ENCODE measurements at places on chromosomes 3 and 15.

GRCh38 chr3:188834349-188834748 lies 337.4 kb upstream of the TPRG1 start:
- DNase-seq: peak; percentile 20

- no peak for DNase-seq
These were observed 80.5 kb downstream of the STT3B start for GRCh38 chr3:31613177-31613576.

GRCh38 chr3:25365636-25366035 lies 62.4 kb upstream of the RARB start:
- no peak for DNase-seq

- no peak for DNase-seq
These were observed 517.6 kb upstream of the ROBO1 start for GRCh38 chr3:80285388-80285787.

GRCh38 chr3:9247361-9247940 lies 2.0 kb downstream of the SRGAP3 start:
- no peak for DNase-seq

DNA sequence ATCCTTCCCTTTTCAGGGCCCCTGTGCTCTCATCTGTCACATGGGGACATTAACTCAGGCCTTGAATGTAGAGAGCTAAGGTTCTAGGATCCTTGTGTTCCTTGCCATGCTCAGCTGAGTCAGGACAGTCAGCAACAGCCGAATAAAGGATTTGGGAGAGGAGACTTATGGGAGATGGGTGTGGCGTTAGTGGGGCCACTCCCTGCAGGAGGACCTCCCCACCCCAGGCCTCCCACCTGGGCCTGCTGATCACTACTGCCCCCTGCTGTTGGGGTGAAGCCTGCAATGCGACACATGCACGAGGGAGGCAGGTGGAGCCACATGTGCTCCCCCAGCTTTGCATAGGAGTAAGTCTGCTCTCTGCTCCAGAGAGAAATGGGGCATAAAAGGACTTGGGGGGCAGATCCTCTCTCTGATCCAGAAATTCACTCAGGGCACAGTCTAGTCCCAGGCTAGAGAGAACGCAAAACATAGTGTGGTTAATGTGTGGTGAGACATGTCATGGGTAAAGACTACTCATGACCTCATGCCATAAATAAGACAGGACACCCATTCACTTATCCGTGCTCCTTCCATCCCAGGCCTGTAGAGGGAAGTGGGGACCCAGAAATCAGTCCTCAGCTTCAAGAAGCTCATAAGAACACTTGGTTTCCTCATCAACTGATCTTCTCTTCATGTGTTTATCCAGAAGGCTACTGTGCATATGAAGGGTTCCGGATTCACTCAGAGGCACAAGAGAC lies 19.4 kb downstream of the RBP1 start:
- no peak for DNase-seq

DNA sequence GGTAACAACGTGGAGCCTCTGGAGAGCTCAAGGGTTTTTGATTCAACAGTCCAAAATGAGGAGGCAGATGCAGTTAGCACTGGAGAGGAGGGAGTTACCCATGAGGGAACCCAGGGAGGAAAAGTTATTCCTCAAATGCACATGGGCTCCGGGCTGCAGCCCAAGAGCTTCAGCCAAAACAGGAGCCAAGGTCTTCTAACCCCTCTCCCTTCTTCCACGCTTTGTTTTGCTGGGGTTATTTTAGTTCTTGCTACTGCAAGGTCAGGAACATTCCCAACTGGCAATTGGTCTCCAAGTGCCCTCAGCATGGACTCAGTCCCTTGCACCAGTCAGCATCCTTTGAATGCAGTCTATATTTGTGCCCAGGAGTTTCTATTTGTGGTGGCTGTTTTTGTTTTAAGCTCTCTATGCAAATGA lies 90.0 kb downstream of the TGFBR2 start:
- DNase-seq: no peak

DNA sequence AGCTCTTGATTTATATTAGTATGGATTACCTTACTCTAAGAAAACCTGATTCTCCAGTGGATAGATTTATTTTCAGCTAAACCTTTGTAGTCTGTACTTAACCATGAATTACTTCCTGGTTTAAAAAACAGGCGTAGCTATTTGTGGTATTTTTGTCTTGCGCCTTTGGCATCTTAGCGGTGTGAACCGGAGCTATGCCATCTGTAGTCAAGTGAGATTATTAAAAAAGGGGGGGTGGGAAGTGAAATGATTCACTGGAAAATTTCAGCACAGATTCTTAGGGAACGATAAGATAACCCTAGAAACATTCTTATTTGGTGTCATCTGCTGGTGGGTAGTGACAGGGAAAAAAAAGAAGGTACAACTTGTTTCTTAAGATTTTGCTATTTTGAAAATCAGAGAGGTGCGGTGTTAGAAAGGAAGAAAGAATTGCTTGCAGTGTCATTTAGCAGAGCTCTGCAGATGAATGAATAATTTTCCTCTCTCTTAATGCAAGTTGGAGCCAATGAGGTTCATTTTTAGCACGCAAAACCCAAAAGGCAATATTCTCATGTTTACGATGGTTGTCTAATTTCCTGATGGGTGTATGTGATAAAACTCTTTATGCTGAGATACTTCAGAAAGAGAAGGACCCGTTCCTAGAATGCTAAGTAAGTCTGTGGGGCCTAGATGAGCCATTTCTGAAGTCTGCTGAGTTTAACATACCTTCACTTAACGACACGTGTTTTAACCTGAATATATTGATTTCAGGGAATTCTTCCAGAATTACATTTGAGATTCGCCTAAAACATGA lies 44.0 kb downstream of the PSMD6 start:
- DNase-seq: no peak

- no peak for DNase-seq
These were observed 82.1 kb downstream of the LINGO1 start for GRCh38 chr15:77550301-77551251.

DNA sequence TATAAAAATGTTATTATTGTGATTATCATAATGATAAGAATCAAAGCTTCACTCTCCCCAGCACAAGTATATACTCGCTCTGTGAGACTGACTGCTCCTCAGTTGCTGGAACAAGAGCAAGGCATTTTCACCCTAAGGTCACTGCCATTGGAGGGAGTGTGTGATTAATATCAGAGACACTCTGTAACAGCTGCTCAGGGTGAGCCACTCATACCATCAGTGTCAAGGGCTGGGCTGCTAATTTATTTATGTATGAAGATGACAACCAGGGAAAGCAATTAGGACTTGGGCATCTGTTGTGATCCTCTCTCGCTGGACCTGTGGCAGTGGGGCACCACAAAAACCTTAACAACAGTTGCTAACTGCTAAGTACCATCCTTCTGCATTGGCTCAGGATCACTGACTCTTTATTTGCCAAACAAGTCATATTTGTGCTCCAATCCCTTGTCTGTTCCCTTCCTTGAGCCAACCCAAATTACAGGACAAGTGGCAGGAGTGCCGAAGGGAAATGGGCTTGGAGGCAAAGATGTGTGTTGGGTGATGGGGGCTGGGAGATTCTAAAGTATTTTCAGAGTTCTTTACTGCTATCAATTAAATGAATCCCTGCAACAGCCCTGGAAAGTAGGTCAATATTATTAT lies 297.5 kb upstream of the STT3B start:
- DNase-seq: no peak

DNA sequence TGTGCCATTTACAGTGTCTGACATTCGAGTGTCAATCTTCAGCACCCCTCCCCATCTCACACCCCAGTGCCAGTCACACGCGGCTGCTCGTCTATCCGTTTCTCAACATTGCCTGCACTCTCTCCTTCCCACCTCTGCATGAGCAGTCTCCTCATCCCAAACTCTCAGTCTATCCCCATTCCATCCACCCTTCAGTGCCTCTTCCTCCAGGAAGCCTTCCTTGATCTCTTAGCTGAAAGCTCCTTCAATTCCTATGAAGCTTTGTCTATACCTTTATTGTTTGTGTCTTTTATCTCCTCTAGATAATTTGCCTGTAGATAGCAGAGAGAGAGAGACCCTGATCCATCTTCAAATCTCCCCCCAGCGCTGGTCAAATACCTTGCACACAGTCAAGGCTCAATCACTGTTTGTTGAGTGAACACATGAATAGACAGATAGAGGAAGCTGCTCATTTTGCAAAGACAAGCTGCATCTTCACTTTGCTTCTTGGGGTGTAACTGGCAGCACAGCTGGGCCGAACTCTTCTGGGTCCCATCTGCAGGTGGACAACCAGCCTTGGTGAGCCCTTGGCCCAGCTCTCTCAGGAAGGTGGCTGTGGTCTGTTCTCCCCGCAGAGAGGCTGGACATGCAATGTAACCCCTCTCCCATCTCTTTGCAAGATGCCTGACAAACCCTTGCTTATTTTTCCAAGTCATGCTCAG lies 52.8 kb downstream of the ITGA11 start:
- DNase-seq: no peak

DNA sequence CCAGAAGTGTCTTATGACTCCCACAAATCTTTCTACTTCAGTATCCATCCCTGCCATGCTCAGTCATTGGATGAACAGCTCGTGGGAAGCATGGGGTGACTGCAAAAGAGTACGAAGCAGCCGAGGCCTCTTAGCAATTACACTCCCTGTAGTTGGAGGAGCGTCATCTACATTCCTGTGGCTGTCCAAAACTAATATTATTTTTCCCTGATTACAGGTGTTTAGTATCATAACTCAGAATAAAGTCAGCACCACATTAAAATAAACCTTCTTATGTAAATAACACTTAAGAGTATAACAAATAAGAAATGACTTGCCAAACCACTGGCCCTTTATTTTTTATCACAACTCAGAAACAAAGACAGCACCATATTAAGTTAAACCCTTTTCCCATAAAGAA lies 141.5 kb downstream of the PLOD2 start:
- no peak for DNase-seq

- DNase-seq: no peak
These were observed 148.2 kb downstream of the CHSY1 start for GRCh38 chr15:101103598-101103997.

DNA sequence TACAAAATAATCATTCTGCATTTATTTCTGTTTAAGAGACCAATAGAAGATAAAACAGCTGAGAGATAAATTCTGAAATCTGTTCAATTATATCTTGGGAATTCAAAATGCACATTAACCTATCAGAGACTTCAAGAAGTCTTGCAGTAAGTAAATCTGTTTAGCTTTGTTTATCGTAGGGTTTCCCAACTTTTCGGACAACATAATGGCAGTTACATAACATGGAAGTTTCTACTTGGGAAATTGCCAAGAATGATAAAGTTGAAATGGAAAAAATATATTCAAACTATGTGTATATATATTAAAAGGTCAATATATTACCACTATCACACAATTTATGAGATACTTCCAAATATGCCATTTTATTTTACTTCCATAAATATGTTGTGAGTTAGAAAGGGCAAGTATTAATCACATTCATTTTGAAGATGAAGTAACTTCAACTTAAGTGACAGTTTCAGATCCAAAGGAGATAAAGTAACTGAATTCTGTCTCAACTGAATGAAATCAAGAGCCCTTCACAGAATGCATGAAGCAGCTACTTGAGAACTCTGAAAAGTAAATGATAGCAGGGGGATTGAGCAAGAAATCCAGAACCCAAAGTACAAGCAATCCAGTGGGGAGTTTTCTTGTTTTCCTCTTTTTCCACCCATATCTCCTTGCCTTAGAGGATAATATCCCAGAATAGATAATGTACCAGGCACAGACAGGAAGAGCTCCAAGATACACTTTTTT lies 108.8 kb downstream of the PLOD2 start:
- no peak for DNase-seq

DNA sequence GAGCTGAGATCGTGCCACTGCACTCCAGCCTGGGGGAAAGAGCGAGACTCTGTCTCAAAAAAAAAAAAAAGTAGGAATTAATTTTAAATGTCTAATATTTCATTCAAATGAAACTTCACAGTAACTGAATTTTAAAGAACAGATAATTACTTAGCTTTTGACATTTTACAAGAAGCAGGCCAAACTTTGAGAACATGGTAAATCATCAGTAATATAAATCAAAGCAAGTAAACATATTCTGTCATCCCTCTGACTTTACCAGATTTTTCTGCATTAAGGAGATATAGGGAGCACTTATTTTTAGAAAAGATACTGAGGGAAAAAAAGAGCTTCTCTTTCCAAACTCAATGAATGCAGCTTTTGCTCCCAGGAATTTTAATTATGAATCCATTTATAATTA lies 37.0 kb downstream of the NR1I2 start:
- no peak for DNase-seq

- DNase-seq: no peak
These were observed 652.6 kb downstream of the FHIT start for GRCh38 chr3:60598671-60599070.

- DNase-seq: no peak
These were observed 53.2 kb upstream of the RASGRP1 start for GRCh38 chr15:38617831-38618230.

GRCh38 chr3:59515966-59516365 lies 466.1 kb upstream of the CFAP20DC start:
- no peak for DNase-seq

- no peak for DNase-seq
These were observed 3.1 kb upstream of the GATA2 start for GRCh38 chr3:128496019-128496601.

All from activated T-cell treated with anti-CD3 and anti-CD28 coated beads for 24 hours (primary cell).